ENCODE measurements at places on chromosomes 1 and 21.

DNA sequence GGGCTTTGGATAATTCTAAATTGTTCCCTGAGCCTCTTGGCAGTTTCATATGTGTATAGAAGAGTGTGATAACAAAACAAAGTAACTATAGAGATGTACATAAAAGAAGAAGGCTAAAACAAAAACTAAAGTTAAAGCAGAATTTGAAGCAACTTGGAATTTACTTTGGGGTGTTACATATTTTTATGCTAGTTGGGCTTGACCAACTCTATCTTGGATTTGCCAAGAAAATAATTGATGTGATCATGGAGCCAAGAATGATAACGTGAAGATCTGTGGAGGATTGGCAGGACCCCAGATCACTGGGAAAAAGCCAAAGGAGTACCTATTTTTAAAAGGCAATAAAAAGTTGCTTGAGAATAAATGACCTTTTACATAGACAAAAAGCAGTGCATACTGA is 206.9 kb downstream of the LMO4 start:
- DNase-seq: no peak

DNA sequence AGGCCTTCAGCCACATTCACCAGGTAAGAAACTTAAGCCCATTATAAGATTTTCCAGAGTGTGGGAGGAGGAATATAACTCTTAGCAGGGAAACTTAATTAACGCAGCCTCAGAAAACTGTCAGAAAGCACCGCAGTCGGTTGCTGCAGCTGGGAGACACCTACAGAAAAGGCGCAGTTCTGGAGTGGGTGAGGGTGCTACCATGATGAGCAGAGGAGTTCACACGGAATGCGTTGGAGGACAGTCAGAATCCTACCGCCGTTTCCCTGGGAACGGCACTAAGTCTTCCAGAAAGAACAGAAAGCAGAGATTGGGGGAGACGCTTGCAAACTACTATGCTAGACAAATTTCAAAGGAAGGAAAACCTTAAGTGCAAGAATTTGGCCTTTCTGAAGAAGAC is 6.4 kb downstream of the ACTN2 start:
- DNase-seq: no peak

- no peak for DNase-seq
These were observed 160.7 kb upstream of the KLHDC7A start for GRCh38 chr1:18320051-18320450.

DNA sequence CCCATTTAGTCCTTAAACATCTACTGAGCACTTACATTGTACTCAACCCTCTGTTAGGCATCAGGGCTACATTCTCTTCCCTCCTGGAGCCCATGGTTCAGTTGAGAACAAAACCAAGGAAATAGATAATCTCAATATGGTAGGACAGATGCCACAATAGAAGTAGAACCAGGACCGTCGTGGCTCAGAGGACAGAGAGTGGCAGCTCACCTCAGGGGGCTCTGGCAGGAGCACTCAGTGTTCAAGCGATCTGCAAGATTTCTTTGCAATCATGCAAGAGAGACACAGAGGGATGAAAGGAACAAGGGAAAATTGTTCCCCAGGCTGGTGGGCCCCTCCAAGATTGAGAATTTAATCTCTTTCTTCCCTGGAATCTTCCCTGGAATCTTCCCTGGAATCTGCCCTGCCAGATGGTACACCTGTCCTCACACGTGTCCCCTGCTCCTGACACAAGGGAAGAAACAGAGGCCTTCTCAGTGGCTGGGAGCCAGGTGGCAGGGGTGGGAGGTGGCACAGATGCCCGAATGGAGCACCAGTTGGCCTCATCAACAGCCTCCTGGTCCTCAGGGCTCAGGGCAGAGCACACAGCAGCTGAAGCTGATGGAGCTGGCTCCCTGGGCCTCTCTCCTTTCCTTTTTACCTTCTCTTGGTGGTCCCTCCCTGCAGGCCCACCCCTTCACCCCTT is 135.4 kb downstream of the PLXNA2 start:
- no peak for DNase-seq

DNA sequence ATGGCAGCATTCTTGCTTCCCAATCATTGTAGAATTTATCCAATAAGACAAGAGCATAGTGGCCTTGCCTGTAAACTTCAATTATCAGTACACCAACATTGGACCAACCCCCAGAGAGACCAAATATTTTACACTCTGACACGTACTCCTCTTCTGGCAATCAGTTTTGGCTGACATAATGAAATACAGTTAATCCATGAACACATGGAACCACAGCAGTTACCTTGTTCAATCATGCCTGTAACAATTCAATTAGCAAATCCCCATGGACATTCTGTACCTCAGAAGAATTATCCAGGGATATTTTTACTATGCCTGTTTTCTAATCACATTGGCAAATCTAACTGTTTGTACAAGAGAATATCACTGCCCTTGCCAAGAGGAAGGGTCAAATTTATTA is 2162.0 kb downstream of the MRPL39 start:
- DNase-seq: no peak

DNA sequence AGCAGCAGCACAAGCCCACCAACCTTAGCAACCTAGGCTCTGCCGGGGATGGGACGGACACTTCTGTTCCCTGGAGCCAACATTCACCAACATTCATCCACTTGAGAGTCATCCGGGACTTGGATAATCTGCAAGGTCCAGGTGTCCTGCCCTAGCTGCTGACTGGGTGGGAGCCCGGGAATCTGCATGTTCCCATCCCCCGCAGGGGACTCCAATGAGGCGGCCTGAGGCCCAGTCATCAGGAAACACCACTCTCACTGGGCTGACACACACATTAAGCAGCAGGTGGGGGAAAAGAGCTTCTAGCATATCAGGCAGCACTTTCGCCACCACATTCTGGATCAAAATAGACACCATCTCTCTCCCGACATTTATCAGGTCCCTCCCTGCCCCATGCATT is 38.4 kb upstream of the CCSAP start:
- DNase-seq: no peak

DNA sequence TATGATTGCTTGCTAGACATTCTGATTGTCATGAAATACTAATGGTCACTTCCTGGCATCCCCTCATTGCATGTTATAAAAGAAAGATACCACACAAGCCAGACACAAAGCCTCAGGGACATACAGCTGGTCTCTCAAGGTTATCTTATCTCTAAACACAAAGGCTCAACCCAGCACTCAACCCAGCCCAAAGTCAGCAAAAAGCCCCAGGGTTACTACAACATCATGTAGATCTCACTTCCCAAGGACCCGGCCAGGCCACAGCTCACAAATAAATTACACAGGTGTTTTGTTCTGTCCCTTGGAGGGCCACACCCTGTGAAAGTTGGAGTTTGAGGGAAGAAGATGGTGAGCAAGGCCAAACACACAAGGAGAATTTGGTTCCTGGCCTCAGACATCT is 109.7 kb upstream of the BARHL2 start:
- no peak for DNase-seq

DNA sequence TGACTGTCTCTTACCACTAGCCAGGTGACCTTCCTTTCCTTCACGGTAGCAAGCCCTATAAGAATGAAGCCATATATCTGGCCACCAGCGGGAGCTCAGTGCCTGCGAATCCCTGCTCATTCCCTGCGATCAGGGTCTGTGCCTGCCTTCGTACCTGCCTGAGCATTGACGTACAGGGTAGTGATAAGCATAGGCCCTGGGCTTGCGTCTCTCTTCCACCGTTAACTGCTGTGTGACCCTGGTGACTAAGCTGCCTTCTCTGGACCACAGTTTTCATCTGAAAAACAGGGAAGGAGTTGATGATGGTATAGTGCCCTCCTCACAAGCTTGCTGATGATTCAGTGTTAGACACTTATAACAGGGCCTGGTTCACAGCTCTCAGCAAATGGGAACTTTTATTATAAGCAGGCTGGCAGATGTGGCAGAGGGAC is 4.1 kb downstream of the ZC3H12A start:
- DNase-seq: no peak

GRCh38 chr1:40849801-40850592 is 12.2 kb downstream of the CITED4 start:
- DNase-seq: peak; percentile 43

GRCh38 chr1:212589446-212589845 is 19.1 kb upstream of the ATF3 start:
- DNase-seq: no peak

GRCh38 chr1:188669728-188670382 is 1807.8 kb downstream of the BRINP3 start:
- no peak for DNase-seq

GRCh38 chr1:42937836-42938644 is 20.6 kb downstream of the SLC2A1 start:
- DNase-seq: no peak

GRCh38 chr1:42832641-42833240 is 13.7 kb upstream of the ZNF691 start:
- DNase-seq: no peak

GRCh38 chr21:36297938-36298572 is 21.9 kb upstream of the MORC3 start:
- peak; percentile 5 for DNase-seq

DNA sequence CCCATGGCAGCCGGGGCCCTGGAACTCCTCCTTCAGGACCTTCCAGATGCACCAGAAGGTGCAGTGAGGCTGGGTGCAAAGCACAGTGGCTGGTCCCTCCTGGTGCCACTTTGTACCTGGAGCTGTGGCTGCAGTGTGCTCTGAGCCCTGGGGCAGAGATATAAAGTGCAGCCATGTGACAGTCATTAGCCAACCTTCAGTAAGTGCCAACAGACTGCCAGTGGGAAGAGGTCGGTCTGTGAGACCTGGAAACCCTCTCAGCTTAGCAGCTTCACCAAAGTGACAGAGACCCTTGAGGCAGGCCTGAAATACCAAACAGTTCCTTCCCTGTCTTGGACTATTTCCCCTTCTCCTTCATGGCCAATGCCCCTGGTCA is 26.7 kb upstream of the NGF start:
- DNase-seq: no peak

GRCh38 chr1:68228851-68229250 is 3.5 kb downstream of the WLS start:
- no peak for DNase-seq

DNA sequence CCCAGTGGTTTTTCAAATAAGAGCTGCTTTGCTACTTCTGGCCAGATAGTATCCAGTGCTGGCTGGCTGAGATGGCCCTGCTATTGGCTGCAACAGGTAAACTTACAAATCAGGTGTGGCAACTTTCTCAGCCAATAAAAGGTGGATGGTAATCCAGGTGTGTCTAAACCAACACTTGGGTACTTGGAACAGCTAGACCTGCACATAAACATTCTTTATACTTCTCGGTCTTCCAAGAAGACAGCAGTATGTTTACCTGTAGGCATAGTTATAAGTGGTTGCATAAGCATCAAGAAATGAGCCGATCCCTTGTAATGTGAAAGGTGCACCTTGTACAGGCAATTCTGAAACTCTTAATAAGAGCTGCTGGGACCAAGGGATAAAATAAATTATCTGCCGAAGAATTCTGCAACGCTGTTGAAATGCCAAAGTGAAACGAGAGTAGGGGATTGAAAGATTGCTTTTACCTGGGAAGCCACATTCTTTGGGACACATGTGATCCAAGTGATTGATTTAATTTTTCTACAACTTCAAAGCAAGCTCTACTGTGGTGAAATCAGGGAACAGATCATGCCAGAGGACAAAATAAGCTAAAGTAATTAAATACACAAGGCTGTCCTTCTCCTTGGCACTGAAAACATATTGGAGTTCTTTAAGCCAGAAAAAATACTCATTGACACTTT is at the start of gene CLDN8:
CLDN8 (minus strand) TSS at position 57 of the 683 bp plus-strand sequence. CDS start 172 bp downstream, outside the sequence.
- DNase-seq: no peak

GRCh38 chr1:31939484-31940329 is 1.5 kb upstream of the PTP4A2 start:
- peak; percentile 87 for DNase-seq

DNA sequence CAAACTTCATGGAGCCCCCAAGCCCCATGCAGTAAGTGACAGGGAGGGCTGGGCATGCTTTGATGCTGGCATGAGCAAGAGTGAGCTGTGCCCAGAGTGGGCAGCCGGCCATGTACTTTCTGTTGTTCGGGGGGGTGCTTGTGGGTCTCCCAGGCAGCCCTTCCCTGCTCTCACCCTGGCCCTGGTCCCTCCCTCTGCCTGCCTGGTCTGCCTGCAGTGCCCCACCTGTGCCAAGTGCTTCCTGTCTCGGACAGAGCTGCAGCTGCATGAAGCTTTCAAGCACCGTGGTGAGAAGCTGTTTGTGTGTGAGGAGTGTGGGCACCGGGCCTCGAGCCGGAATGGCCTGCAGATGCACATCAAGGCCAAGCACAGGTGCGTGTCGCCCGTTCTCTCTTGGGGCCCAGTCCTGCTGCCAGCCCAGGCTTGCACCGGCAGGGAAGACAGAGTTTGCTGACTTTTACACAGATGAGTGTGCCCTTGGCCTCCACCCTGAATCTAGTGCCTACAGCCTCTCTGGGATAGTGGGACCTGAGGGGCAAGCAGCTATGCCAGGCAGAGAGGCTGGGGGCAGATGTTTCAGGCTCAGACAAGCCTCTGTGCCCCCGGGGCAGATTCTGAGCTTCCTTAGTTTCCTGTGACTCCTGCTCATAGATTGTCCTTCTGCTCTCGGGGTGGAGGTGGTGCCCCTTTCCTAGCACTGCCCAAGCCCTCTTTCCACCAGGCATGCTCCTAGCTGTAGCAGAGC is 7.6 kb downstream of the ZBTB48 start:
- no peak for DNase-seq

DNA sequence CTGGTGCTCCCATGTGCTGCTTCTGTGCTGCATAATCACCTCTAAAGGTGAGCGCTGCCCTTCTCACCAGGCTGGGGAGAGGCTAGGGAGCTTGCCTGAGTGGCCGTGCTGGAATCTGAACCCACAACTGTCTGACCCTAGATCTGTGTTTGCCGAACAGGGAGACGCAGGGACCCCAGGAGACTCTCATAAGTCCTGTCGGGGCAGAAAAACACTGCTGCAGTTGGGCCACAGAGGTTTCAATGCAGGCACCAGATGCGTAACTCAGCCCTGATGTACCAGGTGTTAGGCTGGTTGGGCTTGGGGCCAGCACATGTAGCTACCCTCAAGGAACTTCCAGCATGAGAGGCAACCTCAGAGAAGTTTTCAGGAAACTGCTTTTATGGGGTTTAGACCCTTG is 49.5 kb upstream of the DMRTB1 start:
- DNase-seq: no peak

DNA sequence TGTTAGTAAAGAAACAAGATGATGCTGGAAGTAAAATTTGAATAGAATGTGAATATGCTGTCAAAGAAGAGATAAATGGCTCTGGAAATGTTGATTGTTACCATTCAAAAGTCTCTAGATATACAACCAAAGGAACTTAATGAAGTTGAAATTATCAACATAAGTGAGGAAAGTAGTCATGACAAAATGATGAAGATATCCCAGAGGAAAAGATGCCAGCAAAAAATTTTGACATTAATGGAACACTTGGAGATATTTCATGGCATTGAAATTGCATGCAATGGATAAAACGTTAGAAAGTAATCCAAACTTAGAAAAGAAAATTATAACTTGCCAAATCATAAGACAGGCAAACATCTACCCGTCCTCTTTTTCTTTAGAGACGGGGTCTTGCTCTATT is 154.5 kb upstream of the OLFM3 start:
- no peak for DNase-seq

GRCh38 chr1:26043765-26044164 is 2.2 kb downstream of the SLC30A2 start:
- no peak for DNase-seq

DNA sequence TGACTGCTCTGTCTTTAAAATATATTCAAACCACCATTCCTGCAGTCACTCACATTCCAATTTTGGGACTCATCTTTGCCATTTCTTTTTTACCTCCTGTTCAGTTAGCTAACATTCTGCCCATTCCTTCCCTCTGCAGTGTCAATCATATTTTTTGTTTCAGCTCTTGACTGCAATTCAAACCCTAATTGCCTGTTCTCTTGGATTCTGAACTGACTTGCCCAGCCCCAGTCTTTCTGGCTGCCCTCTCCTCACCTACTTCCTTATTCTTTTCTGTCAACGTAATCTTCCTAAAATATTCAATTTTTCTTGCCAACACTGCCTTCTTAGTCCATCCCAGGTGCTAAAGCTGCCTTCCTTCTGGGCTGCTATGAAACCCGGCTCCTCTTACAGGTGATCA is 6.1 kb downstream of the PRDM2 start:
- DNase-seq: no peak
